ENCODE measurements at places on chromosomes 3 and 15. TPM values are rescaled to one million over a fixed set of nuclear protein-coding genes. Genes with fewer than 3 reads are reported as not detected.

- no peak for DNase-seq
These were observed 276.3 kb upstream of the MCTP2 start for GRCh38 chr15:93954985-93955571.

DNA sequence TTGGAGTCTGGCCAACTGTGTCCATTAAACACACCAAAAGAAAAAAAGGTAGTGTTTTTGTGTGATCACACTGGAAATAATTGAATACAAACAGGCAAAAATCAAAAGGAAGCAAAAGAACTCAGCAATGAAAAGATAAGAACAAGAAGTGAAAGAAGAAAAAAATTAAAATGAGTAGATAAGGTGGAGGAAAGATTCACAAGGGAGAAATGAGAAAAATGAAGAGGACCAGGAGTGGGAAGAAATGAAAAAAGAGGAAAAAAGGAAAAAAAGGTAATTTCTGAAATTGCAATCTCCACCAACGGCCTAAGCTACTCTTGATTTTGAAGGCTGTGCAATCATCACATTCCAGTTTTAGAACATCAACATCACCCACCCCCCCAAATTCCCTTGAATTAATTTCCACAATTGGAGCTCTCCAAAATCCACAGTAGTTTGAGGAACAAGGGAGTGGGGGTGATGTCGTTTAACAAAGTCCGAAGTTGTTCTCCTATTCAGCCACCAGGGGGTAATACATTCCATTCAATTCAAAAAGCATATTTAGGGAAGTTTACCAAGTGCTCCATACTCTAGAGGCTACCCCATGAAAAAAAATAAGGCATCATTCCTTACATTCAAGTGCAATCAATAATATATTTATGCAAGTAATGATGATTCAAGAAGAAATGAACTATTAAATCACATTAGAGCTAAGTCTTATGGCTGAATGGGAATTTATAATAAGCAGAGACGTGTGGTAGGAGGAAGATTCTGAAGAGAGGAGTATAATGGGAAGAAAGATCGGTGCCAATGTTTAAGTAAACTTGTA lies 37.4 kb downstream of the ZNF860 start:
- DNase-seq: no peak

DNA sequence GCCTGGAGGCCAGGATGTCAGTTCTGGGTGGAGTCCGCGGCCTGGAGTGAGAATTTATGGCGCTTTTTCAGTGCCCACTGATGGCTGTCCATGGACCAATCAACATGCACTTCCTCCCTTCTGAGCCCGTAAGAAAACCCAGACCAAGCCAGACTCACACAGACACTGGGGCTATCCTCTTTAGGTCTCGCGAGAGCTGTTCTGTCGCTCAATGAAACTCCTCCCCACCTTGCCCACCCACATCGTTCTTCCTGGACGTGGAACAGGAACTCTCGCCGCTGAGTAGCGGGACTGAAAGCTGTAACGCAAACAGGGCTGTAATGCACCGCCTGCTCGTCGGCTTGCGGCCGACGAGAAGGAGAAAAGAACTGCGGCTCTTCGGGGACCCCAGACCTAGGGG lies 833.0 kb upstream of the CADM2 start:
- DNase-seq: no peak

The SGO1 gene
- polyA plus RNA-seq: 2.1 TPM

The IQCF5 gene
- not detected for polyA plus RNA-seq

The LDHAL6B gene
- 0.06 TPM for polyA plus RNA-seq

The SACM1L gene
- 21.0 TPM for polyA plus RNA-seq

Measured in spleen (tissue), 13 donors.